ENCODE measurements at places on chromosomes 6 and 20.

- DNase-seq, result peak; percentile 57
Observed at GRCh38 chr20:49245921-49246740, 26.9 kb downstream of the DDX27 start.

DNA sequence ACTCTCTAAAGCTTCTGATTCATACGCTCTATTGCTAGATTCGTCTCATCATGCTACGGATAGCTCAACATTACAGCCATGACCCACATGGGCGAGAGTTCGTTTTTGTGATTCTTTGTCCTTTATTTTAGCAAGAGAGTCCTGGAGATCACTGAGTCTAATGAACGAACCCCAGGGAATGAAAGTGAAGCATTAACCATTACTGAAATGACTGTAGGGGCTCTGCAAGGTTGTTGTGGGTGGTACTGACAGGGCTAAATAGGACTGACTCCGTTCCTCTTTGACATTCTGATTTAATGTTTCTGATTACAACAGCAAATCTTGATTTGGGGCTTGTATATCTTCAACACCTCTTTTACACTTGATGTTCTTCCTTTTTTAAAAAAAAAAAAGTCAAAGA is 13.7 kb upstream of the RTF2 start:
- no peak for DNase-seq

- peak; percentile 59 for DNase-seq
Observed at GRCh38 chr6:122033564-122034181, 365.8 kb upstream of the HSF2 start.

GRCh38 chr6:88728756-88729155 is 234.7 kb downstream of the RNGTT start:
- DNase-seq, result no peak

- DNase-seq, result peak; percentile 73
Observed at GRCh38 chr20:45890077-45890984, 677 bp downstream of the NEURL2 start.

GRCh38 chr6:3571836-3572235 is 115.0 kb upstream of the SLC22A23 start:
- DNase-seq, result no peak

DNA sequence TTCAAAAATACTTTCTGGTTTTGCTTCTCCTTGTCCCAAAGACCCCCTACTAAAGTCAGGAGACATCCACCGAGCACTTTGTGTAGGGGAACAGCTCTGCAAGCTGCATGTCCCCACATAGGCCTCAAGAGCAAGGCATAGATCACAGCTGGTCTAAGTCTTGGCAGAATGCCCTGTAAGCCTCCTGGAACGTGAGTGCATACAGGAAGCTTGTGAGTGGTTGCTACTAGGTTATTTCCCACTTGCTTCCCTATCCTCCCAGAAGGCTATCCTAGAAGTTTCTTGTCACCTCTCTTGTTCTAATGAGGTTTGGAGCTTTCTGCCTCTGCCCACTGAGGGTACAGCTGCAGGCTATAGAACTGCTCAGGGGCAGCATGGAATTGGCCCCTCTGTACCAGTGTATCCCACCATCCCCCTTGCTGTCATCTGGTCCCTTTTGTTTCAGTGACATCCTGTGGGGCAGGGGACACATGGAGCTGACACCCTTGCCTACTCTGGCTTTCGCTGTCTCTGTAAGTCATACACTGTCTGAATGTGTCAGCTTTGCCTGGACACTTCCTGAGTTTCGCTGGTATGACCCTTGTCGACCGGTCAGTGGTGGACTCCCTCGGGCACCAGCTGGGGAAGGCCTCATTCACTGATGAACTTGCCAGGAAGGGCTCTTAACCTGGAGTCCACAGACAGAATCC is 35.6 kb upstream of the KCNK16 start:
- peak; percentile 62 for DNase-seq

GRCh38 chr6:170003027-170003426 is 251.6 kb downstream of the ERMARD start:
- DNase-seq, result no peak

DNA sequence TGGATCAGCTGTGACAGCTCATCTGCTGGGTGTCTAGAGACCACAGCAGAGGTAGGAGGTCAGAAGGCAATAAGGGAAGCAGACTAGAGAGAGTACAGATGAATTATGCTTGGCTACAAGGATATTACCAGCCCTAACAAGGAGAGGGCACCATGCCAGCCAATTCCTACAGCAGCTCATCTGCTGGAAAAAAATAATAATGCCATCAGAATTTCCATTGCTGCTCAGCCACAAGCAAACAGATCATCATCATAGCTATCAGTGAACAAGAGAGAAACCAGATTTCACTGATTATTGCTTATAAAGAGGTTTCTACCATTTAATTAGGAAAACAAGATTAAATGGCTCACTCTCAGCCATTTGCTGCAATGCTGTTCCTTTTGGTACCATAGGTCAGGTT is 66.5 kb downstream of the PSMG4 start:
- peak; percentile 17 for DNase-seq

DNA sequence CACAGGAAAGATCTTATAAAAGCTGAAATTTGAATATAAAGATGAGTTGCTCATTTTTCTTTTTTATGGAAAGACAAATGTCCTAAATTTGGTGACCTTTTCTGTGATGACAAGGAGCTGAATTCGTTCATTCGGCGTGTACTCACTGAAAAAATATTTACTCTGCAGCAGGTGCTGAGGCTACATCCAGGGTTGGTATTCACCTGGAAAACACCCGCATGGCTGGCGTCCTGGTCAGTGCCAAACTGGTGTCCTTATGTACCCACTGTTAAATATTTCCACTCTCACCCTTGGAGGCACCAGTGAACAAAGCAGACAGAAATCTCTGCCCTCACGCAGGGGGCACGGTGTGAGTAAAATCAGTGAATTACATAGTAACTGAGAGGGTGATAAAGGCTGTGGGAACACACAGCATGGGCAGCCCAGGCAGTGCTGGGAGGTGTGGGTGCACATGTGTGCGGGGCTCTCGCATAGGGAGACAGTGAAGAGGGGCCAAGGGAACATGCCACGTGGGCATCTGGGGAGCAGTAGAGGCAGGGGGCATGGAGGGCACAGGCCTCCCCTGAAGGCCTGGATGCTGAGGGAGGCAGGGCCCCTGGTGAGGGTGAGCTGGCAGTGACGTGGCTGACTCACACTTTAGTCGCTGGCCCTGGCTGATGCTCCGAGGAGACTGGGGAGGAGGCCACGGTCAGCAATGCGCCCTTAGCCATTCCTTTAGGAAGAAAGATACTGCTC is 89.7 kb downstream of the INSM1 start:
- DNase-seq, result peak; percentile 61

- DNase-seq, result no peak
Observed at GRCh38 chr20:19552221-19553180, 205.6 kb upstream of the RIN2 start.

- DNase-seq, result no peak
Observed at GRCh38 chr6:30644769-30645168, 2.2 kb upstream of the C6orf136 start.

DNA sequence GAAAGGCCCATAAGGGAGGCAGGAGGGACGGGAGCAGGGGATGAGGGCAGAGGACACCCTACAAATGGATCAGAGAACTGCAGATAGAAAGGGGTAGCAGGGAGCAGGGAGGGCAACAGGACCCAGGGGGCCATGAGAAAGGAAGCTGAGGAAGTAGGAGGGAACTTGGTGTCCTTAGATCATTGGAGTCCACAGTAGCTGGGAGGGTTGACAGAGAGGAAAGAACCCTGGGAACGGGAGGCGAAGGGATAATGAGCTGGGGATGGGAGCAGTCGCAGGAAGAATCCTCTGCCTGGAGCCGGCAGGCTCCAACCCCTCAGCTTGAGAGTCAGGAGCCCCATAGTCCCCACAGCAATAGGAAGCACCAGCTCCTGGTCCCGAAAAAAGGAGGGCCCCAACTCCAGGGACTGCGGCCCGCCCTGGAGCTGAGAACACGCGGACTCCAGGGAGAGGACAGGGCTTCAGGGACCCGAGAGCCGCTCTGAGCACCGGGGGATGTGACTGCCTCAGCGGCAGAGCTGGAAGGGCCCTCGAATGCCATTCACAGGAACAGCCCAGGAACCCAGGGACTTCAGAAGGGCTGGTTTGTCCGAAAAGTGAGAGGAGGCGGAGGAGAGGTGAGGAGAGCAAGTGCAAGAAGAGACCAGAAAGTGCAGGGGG is 32.7 kb downstream of the HLA-A start:
- DNase-seq, result no peak

- no peak for DNase-seq
Observed at GRCh38 chr20:53800883-53801604, 207.4 kb upstream of the ZNF217 start.

GRCh38 chr6:167005350-167006159 is 6.4 kb downstream of the CEP43 start:
- no peak for DNase-seq

DNA sequence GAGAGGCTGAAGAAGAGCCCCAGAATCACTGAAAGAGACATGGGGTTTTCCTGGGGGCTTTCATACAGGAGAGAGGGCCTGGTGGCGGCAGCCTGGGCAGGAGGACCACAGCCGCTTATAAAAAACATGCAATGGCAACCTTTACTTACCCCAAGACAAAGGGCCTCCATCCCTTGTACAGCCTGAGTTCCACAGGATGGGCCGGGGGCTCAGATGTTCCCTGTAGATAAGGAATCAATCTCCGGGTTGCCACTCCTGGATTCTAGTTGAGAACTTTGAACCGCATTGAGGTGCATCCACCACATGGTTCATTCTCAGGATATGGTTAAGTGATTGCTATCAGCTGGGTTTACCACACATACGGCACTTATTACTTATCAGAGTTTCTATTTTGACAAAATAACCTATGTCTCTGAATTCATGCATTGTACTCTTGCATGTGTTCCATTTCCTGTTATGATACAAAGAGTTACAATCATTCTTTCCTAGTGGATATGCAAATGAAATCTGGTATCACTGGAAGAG is 677.6 kb downstream of the KIF16B start:
- DNase-seq, result no peak

DNA sequence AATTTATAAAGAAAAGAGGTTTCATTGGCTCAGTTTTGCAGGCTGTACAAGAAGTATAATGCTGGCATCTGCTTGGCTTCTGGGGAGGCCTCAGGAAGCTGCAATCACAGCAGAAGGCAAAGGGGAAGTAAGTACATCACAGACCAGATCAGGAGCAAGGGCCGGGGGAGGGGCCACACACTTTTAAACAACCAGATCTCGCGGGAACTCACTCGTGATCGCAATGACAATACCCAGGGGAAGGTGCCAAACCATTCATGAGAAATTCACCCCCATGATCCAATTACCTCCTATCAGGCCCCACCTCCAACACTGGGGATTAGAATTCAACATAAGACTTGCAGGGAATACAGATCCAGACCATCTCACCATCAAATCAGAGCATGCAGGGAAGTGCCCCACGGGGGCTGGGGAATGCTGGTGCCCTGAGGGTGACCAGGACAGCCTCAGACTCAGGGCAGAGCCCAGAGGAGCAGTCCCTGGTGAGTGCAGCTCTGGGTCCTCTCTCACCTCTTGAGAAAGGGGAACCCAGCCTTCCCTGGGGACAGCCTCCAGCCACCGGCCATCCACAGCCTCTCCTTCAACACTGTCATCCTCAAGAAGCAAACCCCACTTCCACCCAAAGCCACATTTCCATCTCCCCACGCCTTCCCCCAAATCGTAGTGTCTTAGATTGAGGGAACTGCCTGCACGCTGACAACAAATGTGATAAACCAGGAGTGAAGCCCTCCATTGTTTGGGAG is 80.7 kb downstream of the ANKRD60 start:
- DNase-seq, result no peak

- DNase-seq, result no peak
Observed at GRCh38 chr6:21905531-21905930, 312.0 kb downstream of the SOX4 start.

DNA sequence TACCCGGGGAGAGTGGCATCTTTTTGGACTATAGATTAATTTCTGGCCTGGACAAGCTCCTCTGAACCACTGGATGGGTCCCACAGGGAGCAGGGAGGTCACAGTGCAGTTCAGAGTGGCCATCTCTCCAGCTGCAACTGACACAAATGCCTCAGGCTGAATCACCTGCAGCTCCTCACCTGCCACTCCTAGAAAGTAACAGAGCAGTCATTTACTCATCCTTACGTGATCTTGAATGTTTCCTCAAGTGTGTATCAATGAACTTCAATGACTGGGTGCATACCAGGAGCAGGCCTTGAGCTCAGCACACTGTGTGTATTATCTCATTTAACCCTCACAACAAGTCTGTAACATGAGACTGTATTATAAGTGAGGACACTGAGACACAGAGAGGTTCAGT is 40.0 kb upstream of the SIRPG start:
- no peak for DNase-seq

GRCh38 chr6:72132851-72133250 is 246.5 kb downstream of the RIMS1 start:
- DNase-seq, result peak; percentile 6

DNA sequence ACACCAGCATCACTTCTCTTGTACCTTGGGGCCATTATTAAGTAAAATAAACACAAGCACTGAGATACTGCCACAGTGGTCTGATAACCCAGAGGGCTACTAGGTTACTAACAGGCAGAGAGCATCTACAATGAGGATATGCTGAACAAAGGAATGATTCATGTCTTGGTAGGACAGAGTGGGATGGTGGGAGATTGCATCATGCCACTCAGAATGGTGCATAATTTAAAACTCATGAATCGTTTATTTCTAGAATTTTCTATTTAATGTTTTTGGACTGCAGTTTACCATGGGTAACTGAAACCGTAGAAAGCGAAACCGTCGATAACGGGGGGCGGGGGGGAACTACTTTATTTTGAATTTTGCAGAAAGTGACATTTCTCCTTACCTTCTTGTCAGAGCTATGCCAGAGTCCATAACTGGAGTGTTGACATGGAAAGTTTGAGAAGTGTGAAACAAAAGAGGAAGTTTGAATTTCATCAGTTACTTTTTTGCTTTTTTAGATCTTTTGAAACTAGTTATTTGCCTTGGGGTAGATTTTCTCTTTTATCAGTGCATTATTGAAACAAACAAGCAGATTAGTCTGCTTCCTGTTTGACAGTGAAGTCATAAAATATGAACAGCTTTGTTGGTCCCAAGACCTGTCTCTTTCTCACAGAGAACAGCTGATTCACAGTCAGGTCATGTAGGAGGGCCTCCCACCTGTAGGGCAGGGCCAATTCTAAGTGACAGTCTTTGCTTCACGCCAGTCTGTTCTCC is 124.9 kb downstream of the KLHL32 start:
- no peak for DNase-seq

GRCh38 chr20:44601801-44602204 is 19.4 kb downstream of the PKIG start:
- DNase-seq, result peak; percentile 24

GRCh38 chr6:39330057-39330456 is 7.6 kb upstream of the KCNK16 start:
- no peak for DNase-seq

GRCh38 chr6:3813150-3813780 is 35.9 kb upstream of the FAM50B start:
- DNase-seq, result peak; percentile 66

Data from EL (cell line).